ENCODE measurements at places on chromosomes 7 and 10.

- no peak for DNase-seq
These were observed 107.3 kb downstream of the EXOC4 start for GRCh38 chr7:133360201-133360600.

DNA sequence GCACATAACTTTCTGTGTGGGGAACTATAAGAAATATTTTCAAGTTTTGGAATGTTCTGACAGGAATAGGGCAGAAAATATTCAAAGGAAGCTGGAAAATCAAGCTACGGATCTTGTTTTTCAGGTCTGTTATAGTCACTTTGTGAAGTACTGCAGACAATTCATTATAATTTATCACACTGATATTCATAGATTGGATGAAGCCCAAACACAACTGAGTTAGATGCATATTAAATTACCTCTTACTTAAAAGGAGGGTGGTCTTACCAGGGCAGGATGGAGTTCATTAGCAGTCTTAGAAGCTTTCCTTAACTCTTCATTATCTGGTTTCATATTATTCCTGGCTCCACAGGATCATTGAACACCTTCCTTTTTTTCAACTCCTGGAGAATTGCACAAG, 242.3 kb downstream of the DYNC1I1 start:
- no peak for DNase-seq

DNA sequence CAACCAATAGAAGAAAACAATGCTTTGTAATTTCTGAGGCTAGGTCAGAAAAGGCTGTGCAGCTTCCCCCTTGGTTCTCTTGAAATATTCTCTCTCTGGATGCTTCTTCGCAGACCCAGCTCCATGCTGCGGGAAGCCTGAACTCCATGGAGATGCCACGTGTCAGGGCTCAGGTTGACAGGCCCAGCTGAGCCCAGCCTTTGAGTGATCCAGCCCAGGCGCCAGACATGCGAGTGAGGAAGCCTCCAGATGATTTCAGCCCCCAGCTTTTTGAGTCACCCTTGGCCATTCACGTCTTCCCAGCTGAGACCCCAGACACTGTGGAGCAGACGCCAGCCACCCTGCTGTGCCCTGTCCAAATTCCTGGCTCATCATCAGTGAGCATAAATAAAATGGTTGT, 378.4 kb upstream of the NRP1 start:
- DNase-seq: no peak

DNA sequence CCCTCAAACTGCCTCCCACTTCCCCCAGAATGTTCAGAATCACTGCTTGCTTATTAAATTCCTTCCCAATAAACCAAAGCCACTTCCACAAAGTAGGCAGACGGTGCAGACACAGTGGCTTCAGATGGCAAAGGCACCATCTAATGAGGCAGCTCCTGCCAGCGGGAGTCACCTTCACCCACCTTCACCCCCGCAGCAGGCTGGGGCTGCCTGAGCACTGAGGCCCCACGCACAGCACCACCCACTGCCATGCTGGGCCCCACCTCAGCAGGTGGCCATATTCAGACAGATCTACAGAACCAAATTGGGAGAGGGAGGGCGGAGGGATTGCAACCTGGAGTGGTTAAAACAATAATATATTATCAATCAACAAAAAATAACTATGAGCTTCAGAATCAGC, 118.5 kb downstream of the GRID1 start:
- DNase-seq: no peak

DNA sequence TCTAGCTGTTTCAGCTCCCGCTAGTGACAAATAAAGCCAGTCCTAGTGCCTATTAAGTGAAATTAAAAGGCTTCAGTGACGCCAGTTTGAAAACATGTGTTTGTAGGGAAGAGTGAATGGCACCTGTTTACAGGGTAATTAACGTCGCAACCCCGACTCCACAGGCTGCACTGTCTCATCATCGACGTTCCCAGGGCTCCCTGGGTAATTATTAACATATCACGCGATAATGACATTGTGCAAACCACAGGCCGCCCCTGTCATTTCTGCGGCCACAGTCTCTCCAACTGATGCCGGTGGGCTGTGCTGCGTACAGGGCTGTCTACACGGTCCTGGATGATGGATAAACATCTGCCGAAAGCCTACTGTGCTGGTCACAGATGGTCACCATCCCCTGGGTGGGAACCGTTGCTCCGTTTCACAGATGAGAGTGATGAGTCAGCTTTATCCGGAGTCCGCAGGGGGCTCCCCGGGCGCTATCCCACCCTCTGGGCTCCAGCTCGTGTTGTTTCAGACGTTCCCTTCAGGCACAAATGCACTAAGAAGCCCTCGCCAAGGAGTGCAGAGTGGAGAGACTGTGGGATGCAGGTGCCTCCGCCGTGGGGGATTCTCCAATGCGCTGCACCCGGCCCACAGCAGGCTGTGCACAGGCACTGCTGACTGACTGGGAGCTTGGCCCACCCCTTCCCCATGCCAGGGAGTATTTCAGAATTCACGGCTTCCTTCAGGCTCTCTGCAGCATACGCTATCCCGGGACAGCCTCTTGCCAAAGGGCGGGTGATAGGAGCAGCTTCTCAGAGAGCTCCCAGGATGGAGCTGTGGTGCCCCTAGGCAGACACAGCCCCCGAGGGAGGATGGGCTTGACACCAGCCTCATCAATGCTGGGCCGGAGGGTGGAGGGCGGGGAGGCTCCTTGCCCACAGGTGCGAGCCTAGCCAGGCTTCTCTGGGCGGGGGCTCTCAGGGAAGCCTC, 491.8 kb upstream of the FOXK1 start:
- no peak for DNase-seq
